HepG2 (cell line): ENCODE measurements at places on chromosomes 5 and 9. TPM values are rescaled to one million over a fixed set of nuclear protein-coding genes. Genes with fewer than 3 reads are reported as not detected.
A peak's percentile ranks its signal among the peaks of the same experiment; 100 is the strongest.

- no peak overlapping the region for H3K27ac ChIP-seq
- H3K36me3 ChIP-seq, result peaks cover 17% of the 10 kb centered on the region; the same call in 2 of the 3 replicates
- H3K4me1 ChIP-seq, result no peaks in the 10 kb centered on the region
- no peak for DNase-seq
- no peaks in the 10 kb centered on the region for H3K27me3 ChIP-seq
These were observed 22.8 kb downstream of the PTCH1 start for GRCh38 chr9:95494022-95494415.

Gene FRMPD1
- not detected in 2 replicates for total RNA-seq

GRCh38 chr5:151026088-151026487 is 5.7 kb downstream of the GPX3 start:
- no peaks in the 10 kb centered on the region for H3K27me3 ChIP-seq
- no peak for DNase-seq
- no peak overlapping the region for H3K27ac ChIP-seq
- H3K4me1 ChIP-seq, result peaks cover 43% of the 10 kb centered on the region
- peaks cover 34% of the 10 kb centered on the region for H3K36me3 ChIP-seq

Gene FGF1
- total RNA-seq, result not detected in 2 replicates

Gene WWC1
- total RNA-seq, result 17.3 and 17.9 TPM in 2 replicates

DNA sequence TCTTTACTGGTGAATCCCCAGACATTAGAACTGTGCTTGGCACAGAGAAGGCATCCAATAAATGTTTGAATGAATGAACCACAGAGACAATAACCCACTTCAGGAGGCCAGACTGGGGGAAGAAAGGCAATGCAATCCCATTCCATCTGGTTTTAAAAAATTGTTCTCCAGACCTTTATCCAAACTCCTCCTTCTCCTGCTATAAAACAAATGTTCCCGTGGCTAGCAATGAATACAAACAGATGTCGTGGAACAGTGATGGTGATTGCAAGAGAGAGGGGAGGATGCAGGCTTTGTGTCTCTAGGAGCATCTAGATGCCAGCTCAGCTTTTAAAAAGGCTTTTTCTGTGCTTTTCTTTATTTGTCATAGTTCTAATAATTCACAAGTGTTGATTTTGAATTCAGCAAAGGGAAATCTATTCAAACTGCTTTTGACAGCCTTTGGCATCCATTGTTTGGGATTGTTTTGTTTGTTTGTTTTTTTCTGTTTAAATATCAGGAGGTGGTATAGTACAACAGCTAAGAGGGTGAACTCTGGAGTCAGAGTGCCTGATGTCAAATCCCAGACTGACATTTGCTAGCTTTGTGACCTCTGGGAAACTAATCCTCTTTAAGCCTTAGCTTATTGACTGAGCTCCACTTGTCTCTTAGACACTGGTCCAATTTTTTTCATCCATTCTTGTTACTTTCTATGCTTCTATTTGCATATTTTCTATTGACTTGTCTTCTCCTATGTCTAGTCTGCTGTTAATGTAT is 59.1 kb downstream of the TNFSF15 start:
- no peaks in the 10 kb centered on the region for H3K4me1 ChIP-seq
- no peak overlapping the region for H3K4me3 ChIP-seq

DNA sequence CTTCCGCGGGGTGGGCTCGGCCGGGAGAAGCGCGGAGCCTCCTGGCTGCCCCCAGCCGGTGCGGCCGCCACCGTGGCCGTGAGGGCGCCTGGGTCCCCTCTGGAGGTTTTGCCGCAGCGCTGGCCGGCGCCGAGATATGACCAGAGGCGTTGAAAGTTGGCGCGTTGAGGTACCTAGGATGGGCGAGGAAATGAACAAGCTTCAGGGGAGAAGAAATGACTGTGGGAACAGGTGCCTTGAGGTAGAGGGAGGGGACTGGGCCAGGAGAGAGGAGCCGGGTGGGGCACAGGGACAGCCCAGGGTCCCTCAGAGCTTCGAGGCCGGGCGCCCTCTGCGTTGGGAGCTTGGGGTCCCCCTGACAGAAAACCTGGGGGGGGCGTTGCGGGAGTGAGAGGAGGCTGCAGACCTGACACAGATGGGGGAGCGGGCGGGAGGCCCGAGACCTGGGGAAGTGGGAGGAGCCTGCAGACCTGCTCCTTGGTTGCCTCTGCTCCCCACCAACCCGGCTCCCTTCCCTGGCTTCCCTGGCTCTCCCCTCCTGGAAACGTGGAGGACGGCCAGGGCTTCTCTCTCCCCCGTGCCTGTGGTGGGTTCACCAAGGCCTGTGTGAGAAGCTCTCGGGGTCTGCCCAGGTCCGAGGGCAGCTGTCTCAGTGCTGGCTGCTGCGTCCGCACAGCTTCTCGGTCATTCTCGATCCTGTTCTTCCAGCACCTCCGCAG is 14.2 kb downstream of the RABL6 start:
- no peak overlapping the region for H3K27ac ChIP-seq
- H3K36me3 ChIP-seq, result peaks cover 43% of the 10 kb centered on the region; the same call in 2 of the 3 replicates
- no peak for DNase-seq
- no peak overlapping the region for H3K4me3 ChIP-seq
- peaks cover 14% of the 10 kb centered on the region for H3K4me1 ChIP-seq
- no peaks in the 10 kb centered on the region for H3K27me3 ChIP-seq

DNA sequence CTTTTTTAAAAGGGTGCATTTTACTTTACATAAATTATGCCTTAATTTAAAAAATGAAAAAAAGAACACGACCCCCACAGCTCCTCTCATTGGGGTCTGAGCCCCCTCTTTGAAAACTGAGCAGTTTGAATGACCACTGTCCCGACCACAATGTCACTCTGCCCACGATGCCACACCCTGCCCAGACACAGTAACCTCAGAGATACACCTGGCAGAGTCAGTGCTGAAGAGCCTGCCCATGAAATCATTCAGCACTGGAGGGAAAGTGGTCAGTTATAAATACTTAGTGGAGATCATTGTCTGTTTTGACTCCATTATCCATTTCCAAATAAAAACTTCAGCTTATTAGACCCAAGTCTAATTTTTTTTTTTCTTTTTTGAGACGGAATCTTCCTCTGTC is 49.3 kb downstream of the DNAJC21 start:
- no peak overlapping the region for H3K27ac ChIP-seq
- H3K27me3 ChIP-seq, result no peaks in the 10 kb centered on the region
- no peaks in the 10 kb centered on the region for H3K4me1 ChIP-seq
- DNase-seq, result no peak
- no peak overlapping the region for H3K4me3 ChIP-seq

Gene FIBCD1
- total RNA-seq, result 0.89 TPM in 1 of 2 replicates, not detected in the other

DNA sequence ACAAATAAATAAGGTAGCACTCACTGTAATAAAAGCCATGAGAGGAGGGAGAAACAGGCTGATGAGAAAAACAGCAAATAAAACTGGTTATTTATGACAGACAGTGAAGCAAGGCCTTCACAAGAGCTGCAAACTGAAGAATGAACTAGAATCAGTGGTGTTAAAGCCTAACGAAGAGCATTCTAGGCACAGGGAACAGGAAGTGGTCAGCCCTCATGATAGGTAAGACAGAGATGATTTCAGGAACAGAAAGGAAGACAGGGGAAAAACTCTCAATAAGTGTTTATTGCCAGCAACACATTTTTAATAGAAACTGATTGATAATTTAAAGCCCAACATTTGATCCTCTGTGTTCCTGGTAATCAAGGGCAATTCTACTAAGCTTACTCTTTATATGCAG is 124.5 kb downstream of the EDIL3 start:
- no peak overlapping the region for H3K4me3 ChIP-seq
- DNase-seq, result no peak
- no peaks in the 10 kb centered on the region for H3K36me3 ChIP-seq
- no peaks in the 10 kb centered on the region for H3K27me3 ChIP-seq

GRCh38 chr5:3010953-3011763 is 259.7 kb upstream of the IRX2 start:
- no peaks in the 10 kb centered on the region for H3K4me1 ChIP-seq
- DNase-seq, result no peak
- H3K36me3 ChIP-seq, result no peaks in the 10 kb centered on the region
- no peak overlapping the region for H3K27ac ChIP-seq
- no peaks in the 10 kb centered on the region for H3K27me3 ChIP-seq

- peaks cover 28% of the 10 kb centered on the region for H3K4me1 ChIP-seq
- H3K4me3 ChIP-seq, result no peak overlapping the region
- H3K36me3 ChIP-seq, result no peaks in the 10 kb centered on the region
These were observed 43.2 kb upstream of the ANKH start for GRCh38 chr5:14914623-14915260.

DNA sequence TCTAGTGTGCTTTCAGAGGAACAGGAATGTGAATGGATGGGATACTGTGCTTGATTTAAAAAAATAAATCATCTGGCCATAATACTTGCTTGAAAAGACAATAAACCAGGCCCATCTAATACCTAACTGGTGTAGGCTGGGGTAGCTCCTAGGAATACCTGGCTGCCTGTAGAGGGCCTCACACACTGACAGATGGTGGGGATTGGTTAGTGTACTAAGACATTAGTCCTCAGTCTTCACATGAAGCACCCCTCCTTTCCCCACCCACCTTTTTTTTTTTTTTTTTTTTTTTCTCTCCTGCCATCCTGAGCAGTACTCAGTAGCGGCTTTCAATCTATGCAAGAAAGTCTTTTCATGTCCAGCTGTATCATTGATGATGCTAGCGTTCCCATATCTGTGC is 130.5 kb downstream of the ADGRV1 start:
- H3K36me3 ChIP-seq, result no peaks in the 10 kb centered on the region
- no peak for DNase-seq
- no peak overlapping the region for H3K4me3 ChIP-seq
- no peaks in the 10 kb centered on the region; the same call in 1 of the 2 replicates for H3K27me3 ChIP-seq

DNA sequence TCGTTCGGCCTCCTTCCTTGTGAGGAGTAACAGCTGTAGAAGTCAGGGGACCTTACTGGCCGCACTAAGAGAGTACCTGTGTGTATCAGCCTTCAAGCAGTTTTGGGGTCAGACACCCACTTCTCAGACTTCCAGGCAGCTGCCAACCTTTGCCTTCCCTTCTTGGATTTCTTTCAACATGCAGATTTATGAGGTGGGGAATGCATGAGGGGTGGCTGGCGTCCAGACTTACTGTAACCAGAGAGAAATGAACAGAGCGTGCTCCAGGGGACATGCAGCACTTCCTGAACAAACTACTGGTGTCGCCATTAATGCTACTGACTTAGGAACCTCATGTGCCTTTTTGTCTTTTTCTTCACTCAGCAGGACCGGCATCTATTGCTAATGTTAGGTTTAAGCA is 46.7 kb downstream of the INSYN2B start:
- no peak overlapping the region for H3K4me3 ChIP-seq
- DNase-seq, result no peak
- H3K4me1 ChIP-seq, result no peaks in the 10 kb centered on the region
- H3K27ac ChIP-seq, result no peak overlapping the region

Gene MSH3
- 16.4 and 19.6 TPM in 2 replicates for total RNA-seq

DNA sequence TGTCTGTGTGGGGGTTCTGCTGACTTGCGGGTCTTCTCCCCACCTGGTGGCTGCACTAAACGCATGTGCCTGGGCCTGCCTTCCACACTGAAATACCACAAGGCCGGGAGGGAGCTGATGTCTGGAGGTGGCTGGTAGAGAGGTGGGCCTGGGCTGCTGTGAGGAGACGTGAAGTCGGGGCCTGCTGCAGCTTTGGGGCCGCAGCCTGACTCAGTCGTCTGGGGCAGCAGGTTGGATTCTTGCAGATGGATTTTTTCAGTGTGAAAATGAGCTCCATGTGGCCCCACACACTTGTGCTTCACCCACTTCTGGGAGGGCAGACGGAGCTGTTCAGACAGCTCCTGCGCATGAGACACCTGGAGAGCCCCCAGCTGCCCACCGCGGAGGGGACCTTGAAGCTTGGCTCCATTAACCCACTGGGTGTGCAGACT is 29.3 kb downstream of the COL5A1 start:
- H3K27ac ChIP-seq, result no peak overlapping the region
- no peaks in the 10 kb centered on the region for H3K4me1 ChIP-seq
- H3K36me3 ChIP-seq, result no peaks in the 10 kb centered on the region
- H3K27me3 ChIP-seq, result peaks cover 15% of the 10 kb centered on the region; the same call in 2 of the 3 replicates
- DNase-seq, result no peak

Gene IGFBPL1
- total RNA-seq, result 0.24 and 0.44 TPM in 2 replicates

Gene SPINK9
- total RNA-seq, result not detected in 2 replicates

GRCh38 chr9:114588210-114588609 is 641 bp downstream of the ATP6V1G1 start:
- peaks cover 52% of the 10 kb centered on the region for H3K4me1 ChIP-seq
- H3K36me3 ChIP-seq, result peaks cover 7% of the 10 kb centered on the region
- H3K27me3 ChIP-seq, result peaks cover 4% of the 10 kb centered on the region; the same call in 2 of the 3 replicates
- no peak for DNase-seq
- peak overlapping the region; percentile 92 for H3K4me3 ChIP-seq

DNA sequence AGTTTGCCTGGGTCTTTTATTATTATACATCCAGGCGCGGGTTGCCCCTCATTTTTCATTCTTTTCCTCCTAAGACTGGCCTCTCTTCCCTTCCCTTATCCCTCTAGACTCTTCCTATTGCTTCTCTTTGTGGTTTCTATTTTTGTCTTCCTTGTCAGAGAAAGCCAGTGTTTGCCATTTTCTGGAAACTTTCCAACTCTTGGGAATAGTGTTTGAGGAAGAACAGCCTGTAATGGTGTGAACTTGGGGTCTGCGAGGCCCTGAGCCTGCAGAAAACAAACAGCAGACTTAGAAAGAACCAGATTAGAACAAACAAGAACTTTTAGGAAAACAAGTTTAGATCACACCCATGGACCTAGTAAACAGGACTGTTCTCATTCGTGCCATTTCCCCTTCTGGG is 15.5 kb downstream of the PRKACG start:
- DNase-seq, result no peak
- H3K4me3 ChIP-seq, result no peak overlapping the region
- no peaks in the 10 kb centered on the region for H3K27me3 ChIP-seq
- no peak overlapping the region for H3K27ac ChIP-seq
- H3K4me1 ChIP-seq, result peaks cover 7% of the 10 kb centered on the region; the same call in 1 of the 2 replicates

Gene ANKRD31
- 0.08 and 0.09 TPM in 2 replicates for total RNA-seq

- H3K36me3 ChIP-seq, result no peaks in the 10 kb centered on the region
- no peak overlapping the region for H3K27ac ChIP-seq
- no peaks in the 10 kb centered on the region for H3K4me1 ChIP-seq
- no peak overlapping the region for H3K4me3 ChIP-seq
These were observed 313.9 kb downstream of the HTR1A start for GRCh38 chr5:63648376-63648775.

Gene PNPLA7
- 0.21 and 0.42 TPM in 2 replicates for total RNA-seq

Gene DDX4
- total RNA-seq, result not detected in 2 replicates

DNA sequence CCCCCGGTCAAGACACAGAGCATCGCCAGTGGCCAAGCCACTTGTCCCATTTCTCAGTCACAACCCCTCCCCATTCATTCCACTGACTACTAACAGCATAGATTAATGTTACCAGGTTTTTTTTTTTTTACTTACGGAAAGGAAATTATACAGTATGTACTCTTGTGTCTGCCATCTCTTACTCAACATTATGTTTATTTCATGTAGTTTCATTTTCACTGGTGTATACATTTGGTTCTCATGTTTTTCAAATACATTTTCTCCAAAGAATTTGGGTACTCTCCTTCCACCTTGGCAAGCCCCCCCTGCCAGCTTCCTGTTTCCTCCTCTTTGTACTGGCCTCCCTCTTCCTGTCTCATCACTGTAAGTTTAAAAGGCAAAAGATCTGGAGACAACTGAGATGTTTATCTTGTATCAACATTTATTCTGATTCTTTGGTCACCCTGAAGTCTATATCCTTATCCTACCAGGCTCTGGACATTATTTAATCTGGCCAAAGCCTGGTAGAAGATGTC is 207.3 kb downstream of the SAXO1 start:
- no peaks in the 10 kb centered on the region for H3K27me3 ChIP-seq
- no peaks in the 10 kb centered on the region for H3K36me3 ChIP-seq
- H3K4me1 ChIP-seq, result peaks cover 21% of the 10 kb centered on the region
- no peak overlapping the region for H3K4me3 ChIP-seq
